GM13977 (cell line): ENCODE measurements at places on chromosomes 1 and 21.

DNA sequence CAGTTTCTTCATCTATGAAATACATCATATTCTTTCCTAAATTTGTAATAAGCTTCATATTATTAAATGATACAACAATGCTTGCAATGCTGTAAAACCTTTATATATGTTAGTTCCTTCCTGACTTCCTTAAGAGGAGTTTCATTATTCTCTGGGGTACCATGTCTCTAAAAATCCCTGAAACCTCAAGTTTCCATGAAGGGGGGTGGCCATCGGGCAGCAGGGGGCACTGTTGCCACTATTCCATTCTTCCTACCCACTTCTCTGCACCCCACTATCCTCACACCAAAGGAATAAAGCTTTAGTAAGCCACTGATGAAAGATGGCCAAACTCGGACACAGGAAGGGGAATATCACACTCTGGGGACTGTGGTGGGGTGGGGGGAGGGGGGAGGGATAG, 9.0 kb upstream of the DMRTB1 start:
- no peak for DNase-seq

DNA sequence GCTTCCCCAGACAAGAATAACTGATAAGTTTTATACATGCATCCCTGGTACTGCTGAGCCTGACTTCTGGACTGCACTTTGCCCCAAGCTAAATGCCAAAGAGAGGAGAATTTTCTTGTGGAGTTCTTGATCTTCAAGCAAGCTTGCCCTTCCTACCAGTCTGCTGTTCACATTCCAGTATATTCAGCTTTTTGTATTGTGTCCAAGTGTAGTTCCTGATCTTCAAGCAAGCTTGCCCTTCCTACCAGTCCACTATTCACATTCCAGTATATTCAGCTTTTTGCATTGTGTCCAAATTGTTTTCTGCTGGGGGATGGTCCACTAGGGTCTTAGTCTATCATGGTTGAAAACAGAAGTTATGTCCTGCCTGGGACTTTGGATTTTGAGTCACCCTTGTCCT, 894 bp upstream of the TSEN15 start:
- no peak for DNase-seq

- DNase-seq: peak; percentile 14
Measured at GRCh38 chr21:26967062-26967913, at the start of gene ADAMTS5. ADAMTS5 (minus strand) TSS chr21:26967088; CDS start chr21:26966391, 697 bp downstream.

- DNase-seq: peak; percentile 64
Measured at GRCh38 chr1:18597160-18598042, 33.2 kb upstream of the PAX7 start.

GRCh38 chr1:42164551-42165420, at the start of gene GUCA2A:
GUCA2A (minus strand) TSS chr1:42164745; CDS start chr1:42164712, 33 bp downstream.
- DNase-seq: no peak

- DNase-seq: no peak
Measured at GRCh38 chr1:201356701-201357100, 20.8 kb downstream of the TNNT2 start.

GRCh38 chr1:182084487-182085316, 23.2 kb upstream of the ZNF648 start:
- DNase-seq: peak; percentile 83

DNA sequence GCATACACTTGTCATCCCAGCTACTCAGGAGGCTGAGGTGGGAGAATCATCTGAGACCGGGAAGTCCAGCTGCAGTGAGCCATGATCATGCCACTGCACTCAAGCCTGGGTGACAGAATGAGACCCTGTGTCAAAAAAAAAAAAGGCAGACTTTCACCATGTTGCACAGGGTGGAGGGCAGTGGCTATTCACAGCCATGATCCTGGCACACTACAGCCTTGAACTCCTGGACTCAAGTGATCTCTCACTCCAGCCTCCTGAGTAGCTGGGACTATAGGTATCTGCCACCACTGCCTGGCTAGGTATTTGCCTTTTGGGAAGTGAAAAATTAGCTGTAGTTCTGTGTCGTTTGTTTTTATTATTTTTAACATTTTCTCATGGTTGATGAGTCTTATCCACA, 19.1 kb downstream of the SPATA45 start:
- no peak for DNase-seq

DNA sequence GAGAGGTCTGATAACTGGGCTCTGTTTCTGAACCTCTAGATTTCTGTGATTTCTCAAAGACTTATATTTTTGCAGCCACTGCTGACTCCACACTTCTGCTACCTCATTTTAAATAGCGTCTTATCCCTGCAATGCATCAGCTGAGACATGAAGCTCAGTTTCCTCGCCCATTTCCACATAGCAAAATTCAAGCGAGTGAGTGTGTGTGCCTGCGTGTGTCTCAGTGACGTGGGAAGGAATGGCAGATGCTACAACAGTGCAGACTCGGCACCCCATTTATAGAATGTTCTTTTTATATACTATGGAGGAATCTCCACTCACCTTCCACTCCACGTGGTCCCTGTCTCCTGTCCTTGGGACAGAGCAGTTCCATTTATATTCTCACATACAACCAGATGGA, 35.7 kb downstream of the ZMYND12 start:
- no peak for DNase-seq

DNA sequence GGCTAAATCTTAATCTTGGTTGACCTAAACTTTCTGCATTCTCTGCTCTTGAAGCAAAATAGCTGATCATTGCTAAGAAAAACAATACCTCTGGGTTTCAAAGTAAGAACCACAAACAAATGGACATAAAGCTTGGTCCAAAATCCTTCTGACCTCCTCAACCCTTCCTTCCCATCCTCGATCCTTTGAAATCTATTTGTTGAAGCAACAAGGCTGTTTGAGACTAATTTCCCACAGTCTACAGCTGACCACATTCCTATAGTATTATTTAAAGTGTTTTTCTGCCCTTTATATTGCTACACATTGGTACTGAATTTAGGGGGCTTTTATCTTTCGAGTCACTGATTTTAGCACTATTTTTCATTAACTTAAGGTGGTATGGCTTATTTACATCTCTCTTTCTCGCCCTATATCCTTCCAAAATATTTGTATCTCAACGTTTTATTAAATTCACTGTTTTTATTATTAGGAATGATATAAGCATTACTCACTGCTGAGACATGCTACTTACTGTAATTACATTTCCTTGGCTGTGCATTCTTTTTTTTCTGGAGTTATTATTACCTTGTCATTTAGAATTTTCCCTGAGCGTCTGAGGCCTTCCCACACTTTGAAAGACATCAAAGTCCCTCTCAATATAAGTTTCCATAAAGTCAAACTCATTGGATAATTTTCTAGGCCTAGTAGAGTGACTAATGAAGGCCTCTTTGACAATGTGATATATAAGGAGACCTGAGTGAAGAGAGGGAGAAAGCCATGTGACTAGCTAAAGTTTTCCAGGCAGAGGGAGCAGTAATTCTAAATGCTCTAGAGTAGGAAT, 73.9 kb downstream of the RAB3GAP2 start:
- DNase-seq: no peak

GRCh38 chr1:156372876-156373275, 3.9 kb downstream of the RHBG start:
- no peak for DNase-seq

DNA sequence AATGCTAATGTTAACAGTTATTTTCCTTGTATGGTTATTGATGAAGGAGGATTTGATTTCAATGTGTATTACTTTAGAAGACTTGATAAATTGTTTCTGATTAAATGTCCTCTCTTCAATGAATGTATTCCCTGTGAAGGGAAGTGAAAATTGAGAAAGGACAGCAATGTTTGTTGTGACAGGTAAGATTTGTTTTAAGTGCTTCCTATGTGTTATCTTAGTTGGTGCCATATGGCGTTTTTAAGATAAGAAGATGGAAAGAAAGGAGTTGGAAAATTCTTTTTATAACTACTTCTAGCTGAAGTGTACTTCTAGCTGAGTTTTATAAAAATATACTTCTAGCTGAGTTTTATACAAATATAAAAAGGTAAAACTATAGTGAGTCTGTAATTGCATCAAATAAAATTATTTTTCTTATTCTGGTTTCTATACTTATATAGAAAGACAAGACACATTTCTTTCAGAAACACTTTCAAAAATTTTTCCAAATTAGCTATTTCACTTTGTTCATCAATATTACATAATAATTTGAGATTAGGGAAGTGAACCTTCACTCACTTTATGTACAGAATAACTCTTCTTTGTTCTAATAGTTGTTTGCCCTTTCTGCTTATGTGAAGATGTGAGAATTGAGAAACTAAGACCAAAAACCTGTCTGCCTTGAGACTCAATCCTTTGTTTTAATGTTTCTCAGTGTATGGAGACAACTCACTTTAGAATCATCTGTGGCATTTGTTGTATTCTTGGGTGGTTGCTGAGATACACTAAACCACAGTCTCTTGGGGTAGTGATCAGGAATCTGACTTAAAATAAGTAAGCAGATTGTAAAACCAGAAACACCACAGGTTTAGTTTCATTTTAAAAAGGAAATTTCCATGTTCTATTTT, 382.9 kb upstream of the B3GALT2 start:
- no peak for DNase-seq

DNA sequence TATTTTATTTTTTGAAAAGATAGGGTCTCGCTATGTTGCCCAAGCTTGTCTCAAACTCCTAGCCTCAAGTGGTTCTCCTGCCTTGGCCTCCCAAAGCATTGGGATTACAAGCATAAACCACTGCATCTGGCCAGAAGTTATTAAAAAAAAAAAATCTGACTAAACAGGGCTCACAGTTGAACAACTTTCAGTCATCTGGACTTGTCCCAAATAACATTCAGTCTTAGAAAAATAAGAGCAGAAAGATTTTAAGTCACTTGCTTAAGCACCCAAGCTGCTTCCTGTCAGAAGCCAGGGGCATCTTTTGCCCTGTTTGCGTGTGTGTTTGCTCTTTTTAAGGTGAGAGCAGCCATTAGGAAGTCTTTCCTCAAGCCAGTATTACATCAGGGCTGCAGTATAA, 286.8 kb downstream of the LMO4 start:
- no peak for DNase-seq

DNA sequence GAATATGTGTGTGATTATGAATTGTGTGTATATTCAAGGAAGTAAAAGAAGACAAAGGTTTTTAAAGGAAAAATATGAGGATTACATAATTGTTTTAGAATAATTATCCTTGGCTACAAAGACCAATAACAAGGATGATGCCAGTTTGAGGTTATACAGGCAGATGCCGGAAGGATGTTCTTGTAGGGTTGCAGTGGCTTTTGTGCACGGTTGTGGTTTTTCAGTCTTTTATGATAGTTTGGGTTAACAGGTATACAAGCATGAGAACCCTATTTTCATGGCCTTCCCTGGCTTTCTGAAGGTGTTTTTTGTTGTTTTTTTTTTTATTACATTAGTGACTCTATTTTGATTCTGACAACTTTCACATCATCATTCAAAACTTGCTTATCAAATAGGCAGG, 4.9 kb downstream of the CR2 start:
- DNase-seq: no peak

- DNase-seq: no peak
Measured at GRCh38 chr1:92333668-92334067, 34.8 kb downstream of the RPAP2 start.

GRCh38 chr1:6124746-6125365, 55.3 kb downstream of the CHD5 start:
- DNase-seq: no peak
